ENCODE measurements at places on chromosomes 16 and 17.
A peak's percentile ranks its signal among the peaks of the same experiment; 100 is the strongest.

GRCh38 chr16:35605921-35606320 is 2146.5 kb downstream of the TP53TG3F start:
- no peak for DNase-seq

DNA sequence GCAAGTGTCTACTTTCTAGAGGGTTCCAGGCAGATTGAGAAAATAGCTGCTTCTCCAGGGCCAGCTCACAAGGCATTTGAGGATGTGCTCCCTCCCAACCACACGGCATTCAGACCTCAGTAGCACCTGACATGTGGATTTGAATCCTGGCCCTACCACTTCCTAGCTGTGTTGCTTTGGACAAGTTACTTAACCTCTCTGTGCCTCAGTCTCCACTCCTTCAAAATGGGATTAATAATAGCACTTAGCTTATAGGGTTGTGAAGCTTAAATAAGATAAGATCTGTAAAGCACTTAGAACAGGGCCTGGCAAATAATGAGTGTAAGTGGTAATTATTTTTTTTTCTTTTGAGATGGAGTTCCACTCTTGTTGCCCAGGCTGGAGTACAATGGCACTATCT is 21.0 kb upstream of the NOMO2 start:
- DNase-seq, result no peak

GRCh38 chr16:81313701-81314602 is 810 bp upstream of the GAN start:
- DNase-seq, result no peak

DNA sequence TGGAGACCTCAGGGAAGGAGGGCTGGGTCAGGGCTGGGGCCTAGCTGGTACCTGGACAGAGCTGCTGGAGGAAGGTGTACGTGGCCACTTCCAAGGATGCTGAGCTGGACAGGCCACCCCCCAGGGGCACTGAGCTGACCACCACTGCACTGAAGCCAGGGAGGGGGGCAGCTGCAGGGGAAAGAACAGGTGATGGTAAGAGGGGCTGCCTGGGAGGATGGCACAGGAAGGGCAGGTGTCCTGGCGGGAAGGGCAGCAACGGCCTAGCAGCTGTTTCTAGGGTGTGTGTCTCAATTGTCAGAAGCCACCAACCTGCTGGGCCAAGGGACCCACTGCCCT is 1.8 kb downstream of the GALK1 start:
- DNase-seq, result no peak

- no peak for DNase-seq
Observed at GRCh38 chr17:5011928-5012327, 14.2 kb downstream of the KIF1C start.

- DNase-seq, result no peak
Observed at GRCh38 chr16:65446427-65446826, 324.6 kb upstream of the CDH11 start.

DNA sequence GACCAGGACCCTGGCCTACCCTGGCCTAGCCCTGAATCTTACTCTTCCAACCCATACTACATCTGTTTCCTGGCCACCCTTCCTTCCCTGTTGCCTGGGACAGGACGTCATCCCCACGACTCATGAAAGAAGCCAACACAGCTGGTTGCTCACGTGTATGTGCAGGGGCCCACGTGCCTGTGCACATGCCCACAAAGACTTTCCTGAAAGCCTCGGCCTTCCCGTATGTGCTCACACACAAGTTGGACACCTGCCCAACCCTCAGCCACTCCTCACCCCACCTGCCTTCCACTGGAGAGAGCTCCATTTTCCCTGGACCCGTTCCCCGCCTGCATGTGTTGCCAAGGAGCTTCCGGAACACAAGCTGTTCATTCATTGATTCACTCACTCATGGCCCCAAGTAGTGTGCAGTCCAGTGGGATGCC is 7.0 kb downstream of the PLXDC1 start:
- DNase-seq, result no peak

- no peak for DNase-seq
Observed at GRCh38 chr16:75624921-75625334, 1.8 kb upstream of the ADAT1 start.

- no peak for DNase-seq
Observed at GRCh38 chr17:57634713-57635465, 110.2 kb downstream of the CCDC182 start.

GRCh38 chr17:14559264-14560119 is 258.6 kb downstream of the HS3ST3B1 start:
- no peak for DNase-seq

- DNase-seq, result peak; percentile 95
Observed at GRCh38 chr16:11797166-11797956, at the start of gene ZC3H7A. Gene ZC3H7A, minus strand, starts transcription at chr16:11797258. Its CDS starts 14,904 bp downstream, at chr16:11782354.

GRCh38 chr17:7992924-7993323 is 9.5 kb upstream of the GUCY2D start:
- no peak for DNase-seq

DNA sequence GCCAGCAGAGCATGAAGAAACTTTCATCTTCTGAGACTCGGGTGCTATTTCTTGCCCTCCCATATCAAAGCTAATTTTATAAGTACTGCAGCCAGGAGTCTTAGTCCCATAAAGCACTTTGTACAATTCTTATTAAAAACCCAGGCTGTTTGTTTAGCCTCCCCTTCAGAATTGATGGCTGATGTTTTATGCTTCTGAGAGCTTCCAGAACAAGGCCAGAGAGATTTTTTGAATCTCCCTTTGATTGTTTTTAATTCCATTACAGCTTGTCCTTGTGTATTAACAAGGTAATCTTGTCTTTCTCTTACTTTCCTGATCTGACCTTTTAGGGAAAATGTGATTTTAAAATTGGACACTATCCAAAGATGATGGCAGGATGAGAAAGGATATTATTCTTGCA is 16.3 kb downstream of the COQ7 start:
- no peak for DNase-seq

DNA sequence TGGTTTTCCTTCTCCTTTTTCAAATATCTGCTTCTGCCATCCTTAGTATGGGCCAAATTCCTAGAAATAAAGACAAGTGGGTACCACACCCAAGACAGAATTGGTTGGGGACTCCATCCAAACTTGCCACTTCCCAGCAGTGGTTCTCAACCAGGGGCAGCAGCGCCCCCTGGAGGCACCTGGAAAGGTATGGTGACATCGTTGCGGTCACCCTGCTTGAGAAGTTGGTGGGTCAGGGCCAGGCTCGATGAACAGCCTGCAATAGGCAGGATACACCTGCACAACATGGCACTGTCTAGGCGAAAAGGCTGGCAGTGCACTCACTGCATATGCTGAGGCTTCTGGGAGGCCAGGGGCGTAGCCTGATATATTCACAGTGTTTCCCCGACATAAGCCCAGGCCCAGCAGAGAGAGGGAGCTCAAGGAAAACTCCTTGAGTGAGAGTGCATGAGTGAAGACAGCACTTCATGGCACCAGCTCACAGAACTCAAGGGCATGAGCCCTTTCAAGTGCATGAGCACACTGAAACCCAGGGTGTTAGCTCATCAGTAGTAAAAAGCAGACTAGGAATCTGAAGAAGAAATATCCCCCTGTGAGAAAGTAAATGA is 57.7 kb downstream of the CMC2 start:
- DNase-seq, result no peak

- no peak for DNase-seq
Observed at GRCh38 chr16:55876854-55877253, 1.7 kb upstream of the CES5A start.

GRCh38 chr17:68512960-68513474 is 787 bp downstream of the PRKAR1A start:
- DNase-seq, result no peak

DNA sequence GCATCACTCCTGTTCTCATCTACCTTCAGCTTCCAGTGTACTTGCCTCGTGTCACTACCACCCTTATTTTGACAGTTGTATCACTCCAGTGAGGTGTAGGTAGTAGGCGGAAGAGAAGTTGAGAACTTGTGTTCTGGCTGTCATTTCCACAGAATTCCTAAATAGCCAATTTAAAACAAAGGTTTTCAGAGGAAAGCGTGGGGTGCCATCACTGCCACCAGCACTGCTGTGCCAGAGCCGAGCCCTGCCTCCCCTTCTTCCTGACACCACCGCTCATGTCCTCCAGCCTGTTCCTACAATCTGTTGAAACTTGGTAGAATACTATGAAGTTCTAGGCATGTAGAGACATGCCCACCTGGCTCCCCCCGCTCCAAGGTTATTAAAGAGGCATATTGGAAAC is 215.8 kb downstream of the TANC2 start:
- no peak for DNase-seq

GRCh38 chr17:75168998-75169397 is 13.8 kb downstream of the SUMO2 start:
- no peak for DNase-seq

- no peak for DNase-seq
Observed at GRCh38 chr17:36195434-36196130, 976 bp downstream of the CCL3L1 start.

- peak; percentile 3 for DNase-seq
Observed at GRCh38 chr17:70636517-70637133, 467.3 kb downstream of the KCNJ2 start.

GRCh38 chr16:6835516-6835915 is 497.1 kb upstream of the RBFOX1 start:
- DNase-seq, result no peak

DNA sequence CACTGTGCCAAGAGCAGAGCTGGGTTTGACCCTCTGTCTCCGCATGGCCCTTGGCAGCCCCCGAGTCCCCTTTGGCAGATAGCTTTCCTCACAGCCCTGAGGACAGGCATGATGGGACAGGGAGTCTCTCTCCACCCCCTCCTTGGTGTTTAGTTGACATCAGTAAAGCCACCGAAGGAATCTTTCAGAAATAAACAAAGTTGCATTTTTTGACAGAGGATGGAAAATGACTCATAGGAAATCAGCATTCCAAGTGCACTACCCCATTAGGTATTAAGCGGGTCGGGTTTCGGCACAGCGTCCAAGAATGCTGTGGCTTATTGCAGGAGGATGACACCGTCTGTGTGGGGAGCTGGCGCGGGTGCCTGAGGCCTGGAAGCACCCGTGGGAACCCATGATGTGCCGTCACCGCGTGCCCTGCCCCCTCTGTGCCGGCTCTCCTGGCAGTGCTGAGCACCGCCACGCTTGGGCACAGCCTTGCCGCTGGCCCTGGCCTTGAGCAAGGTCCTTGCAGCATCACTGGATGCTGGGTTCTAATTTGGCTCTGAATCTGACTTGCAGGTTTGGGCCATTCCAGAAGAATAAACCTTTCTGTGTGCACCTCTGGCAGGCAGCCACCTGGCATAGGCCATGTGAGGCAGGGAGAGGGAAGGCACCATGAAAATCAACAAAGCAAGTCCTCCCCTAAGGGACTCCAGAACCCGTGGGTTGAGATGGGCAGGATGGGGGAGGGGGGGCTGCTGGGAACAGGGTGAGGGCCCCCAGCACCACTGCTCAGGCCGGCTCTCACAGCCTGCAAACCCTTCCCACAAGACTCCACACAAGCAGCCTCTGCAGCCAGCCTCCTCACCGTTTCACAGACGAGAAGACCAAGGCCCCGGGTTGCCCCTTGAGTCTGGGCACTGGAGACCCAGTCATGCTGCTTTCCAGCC is 50.5 kb upstream of the ZNF469 start:
- DNase-seq, result no peak

GRCh38 chr16:78648517-78648916 is 549.1 kb downstream of the WWOX start:
- DNase-seq, result no peak

- DNase-seq, result no peak
Observed at GRCh38 chr17:5123343-5124124, 7.7 kb downstream of the USP6 start.
